Stimulated activated CD4-positive, alpha-beta T cell treated with anti-CD3 and anti-CD28 coated beads, Interleukin-1b, Interleukin-23, amount 100 ng/mL, for 1 hour (primary cell): ENCODE measurements at places on chromosomes 7 and 10.

DNA sequence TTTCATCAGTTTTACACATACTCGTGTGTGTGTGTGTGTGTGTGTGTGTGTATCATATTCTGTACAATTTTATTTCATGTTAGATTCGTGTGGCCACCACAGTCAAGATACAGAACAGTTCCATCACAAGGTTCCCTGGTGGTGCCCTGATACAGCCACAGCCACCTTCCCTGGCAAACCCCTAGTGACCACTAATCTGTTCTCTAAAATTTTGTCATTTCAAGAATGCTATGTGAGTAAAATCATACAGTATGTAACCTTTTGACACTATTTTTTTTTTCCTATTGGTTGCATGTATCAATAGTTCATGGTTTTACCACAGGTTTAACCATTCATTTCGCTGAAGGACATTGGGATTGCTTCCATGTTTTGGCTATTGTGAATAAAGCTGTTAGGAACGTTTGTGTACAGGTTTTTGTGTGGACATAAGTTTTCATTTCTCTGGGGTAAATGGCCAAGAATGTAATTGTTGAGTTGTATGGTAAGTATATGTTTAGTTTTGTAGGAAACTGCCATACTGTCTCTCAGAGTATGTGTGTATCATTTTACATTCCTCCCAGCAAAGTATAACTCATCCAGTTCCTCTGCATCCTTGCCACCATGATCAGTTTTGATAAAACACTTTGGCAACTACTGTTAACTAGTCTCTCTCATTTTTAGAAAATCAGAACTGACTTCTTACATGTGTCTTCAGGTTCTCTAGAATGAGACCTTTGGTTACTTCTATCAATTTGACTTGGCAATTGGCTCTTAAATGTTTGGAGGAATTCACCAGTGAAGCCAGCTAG is 20.6 kb downstream of the KLHDC10 start:
- no peak for DNase-seq

DNA sequence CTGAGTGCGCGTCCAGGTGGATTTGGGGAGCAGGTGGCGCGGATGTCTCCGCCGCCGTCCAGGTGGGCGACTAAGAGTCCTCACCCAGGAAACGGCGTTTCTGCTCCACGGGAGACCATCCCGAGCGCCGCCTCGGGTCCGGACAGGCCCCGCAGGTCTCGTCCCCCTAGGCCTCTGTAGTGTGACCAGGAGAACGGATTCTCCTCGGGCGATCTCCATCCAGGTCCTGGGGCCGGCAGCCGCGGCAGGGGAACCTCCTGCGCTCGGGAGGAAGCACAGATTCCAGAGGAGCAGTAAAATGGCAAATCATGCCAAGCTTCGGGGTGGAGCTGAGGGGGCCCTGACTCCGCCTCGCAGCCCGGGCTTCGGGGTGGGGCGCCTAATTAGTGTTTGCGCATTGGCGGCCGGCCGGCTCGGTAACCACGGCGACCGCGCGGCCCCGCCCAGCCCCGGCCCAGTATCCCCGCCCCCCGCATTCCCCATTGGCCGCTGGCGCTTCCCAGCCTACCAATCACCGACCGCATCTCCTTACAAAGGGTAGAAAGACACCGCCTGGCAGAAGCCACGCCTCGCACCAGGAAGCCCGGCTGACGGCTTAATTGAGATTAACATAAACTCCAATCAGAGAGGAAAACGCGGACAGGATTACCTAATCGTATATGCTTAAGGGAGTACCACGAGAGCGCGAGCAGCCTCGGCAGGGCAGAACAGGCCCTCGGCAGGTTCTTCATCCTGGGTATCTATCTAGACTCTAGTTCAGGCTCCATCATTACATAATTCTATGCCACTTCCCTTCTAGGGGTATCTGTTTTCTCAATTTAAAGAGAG is 168.6 kb downstream of the ARHGAP12 start:
- peak; percentile 86 for DNase-seq

GRCh38 chr7:116334555-116334954 is 124.2 kb downstream of the TES start:
- DNase-seq = no peak

- no peak for DNase-seq
These were observed 51.3 kb downstream of the ODAD2 start for GRCh38 chr10:27947540-27947939.

DNA sequence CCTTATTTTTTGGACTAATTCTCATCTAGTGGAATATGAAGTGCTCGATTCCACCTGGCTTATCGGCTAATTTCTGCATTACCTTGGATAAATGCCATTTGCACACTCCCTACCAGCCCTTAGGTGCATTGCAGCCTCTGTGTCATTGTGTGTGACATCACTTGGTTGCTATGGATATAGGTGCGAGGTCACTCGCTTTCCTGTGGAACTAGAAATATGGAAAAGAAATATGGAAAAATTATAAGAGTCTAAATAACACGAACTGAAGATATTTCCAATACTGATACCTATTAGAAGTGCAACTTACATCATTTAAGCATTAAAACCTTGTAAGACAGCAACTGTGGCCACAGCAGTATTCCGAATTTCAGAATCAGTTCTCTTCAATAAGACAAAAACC is 2.0 kb downstream of the YWHAG start:
- no peak for DNase-seq

GRCh38 chr7:70380421-70381015 is 751.4 kb upstream of the GALNT17 start:
- DNase-seq = no peak

DNA sequence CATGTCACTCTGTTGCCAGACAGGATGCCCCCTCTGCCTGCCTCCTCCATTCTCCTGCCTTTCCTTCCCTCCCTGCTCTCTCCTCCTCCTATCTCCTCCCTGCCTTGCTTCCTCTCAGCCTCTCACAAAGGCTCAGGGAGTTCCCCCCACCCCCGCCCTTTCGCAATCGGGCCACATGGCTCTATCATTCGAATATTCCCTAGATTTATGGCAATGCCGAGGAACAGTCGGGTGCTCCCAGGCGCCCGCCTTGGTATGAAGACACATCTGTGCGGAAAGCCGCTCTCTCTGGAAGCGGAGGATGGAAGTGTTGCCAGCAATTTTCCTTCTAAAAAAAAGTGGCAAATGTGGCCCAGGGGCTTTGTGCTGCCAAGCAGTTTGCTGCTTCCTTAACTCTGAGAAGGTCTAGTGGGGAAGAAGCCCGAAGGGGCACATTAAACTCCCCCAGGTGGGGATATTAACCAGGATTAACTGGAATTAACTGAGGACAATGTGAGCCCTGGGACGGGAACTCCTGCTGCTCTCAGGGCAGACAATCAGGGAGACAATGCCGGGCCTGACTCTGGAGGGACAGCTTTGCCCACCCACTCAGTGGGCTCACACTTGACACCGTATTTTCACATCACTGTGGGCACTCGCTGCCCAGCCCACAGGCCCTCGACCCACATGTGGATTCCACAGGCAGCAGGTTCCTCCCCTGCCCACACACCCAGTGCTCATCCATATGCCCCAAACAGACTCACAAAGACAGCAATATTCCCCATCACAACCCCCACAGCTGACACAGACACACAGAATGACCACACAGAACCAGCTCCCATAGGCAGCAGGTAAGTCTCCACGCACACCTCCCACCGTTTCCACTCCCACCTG is 88.4 kb upstream of the SMNDC1 start:
- DNase-seq = no peak

DNA sequence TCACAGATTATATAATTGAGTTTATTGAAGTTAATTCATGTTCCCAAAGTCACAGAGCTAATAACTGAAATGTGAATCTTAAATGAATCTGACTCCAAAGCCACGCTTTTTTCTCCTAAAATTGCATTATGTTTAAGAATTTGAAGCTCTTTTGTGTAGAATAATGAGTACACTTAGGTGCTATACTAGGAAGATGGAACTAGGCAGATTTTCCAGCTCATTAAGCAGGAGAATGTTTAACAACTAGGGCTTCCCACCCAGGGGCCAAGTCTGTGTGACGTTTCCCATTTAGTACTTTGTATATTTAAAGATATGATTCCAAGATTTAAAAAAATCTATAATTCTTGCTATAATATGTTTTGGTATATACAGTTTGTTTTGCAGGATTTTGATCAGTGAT is 169.5 kb downstream of the KIF20B start:
- no peak for DNase-seq

GRCh38 chr7:138458576-138459412 is 1.3 kb upstream of the TRIM24 start:
- DNase-seq = no peak
